Mesothelial cell of epicardium (in vitro differentiated cells): ENCODE measurements at places on chromosomes 11 and 22. TPM values are rescaled to one million over a fixed set of nuclear protein-coding genes. Genes with fewer than 3 reads are reported as not detected.

DNA sequence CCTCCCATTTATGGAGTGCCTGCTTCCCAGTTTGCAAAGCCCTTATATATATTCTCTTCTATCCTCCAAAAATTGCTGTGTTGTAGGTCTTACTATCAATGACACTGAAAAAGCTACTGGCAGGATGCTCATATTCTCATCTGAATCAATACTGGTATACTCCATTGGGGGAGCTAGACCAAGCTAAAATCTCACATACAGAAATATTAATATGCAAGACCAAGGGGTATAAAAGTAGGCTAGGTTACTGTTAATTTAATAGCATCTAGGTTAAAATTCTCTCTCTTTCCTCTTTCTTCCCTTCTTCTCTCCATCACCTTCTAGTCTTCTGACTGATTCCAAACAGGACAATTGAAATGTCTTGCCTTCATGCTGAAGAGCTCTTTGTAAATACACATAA is 17.1 kb upstream of the BDNF start:
- H3K36me3 ChIP-seq = no peaks in the 10 kb centered on the region
- H3K4me3 ChIP-seq = peak overlapping the region; percentile 82
- H3K4me1 ChIP-seq = peaks cover 27% of the 10 kb centered on the region
- peaks cover 52% of the 10 kb centered on the region for H3K27me3 ChIP-seq
- no peak for DNase-seq
- H3K27ac ChIP-seq = no peak overlapping the region

DNA sequence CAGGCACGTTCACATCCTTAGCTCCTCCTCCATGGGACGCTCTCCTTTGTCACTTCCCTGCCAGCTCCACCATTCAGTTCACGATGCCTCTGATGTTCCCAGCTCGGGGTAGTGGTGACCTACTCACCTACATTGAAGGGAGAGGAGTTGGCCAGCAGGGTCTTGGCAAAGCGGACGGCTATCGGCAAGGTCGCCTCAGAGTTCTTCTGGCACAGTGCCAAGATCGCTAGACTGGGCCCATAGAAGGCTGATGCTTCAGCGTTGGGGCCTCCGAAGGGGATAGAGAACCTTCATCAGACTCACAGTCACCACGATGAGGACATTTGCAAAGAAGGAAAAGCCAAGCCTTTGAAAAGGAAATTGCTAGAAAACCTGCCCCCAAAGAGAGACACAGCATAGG is 3.0 kb downstream of the CBLIF start:
- no peaks in the 10 kb centered on the region for H3K36me3 ChIP-seq
- H3K4me3 ChIP-seq = no peak overlapping the region
- H3K27ac ChIP-seq = no peak overlapping the region
- no peaks in the 10 kb centered on the region for H3K4me1 ChIP-seq
- H3K27me3 ChIP-seq = no peaks in the 10 kb centered on the region

DNA sequence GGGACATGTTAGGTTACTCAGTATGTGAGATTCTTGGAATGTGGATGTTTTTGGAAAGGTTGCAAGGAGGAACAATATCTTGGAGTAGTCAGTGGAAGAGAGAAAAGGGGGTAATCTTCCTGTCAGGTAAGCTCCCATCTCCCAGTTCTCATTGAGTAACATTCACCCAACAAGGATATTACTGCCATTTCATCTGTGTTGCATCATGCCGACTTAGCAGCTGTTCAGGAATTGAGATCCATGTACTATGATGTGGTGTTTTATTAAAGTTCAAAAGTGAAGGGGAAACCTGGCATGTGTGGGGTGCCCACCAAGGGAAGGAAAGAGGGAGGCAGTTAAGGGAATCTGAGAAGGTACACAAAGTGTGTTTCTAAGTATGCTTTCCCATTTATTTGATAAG is 58.4 kb upstream of the RASSF10 start:
- H3K36me3 ChIP-seq = peaks cover 4% of the 10 kb centered on the region
- H3K27me3 ChIP-seq = peaks cover 1% of the 10 kb centered on the region
- peaks cover 2% of the 10 kb centered on the region for H3K4me1 ChIP-seq
- no peak for DNase-seq

DNA sequence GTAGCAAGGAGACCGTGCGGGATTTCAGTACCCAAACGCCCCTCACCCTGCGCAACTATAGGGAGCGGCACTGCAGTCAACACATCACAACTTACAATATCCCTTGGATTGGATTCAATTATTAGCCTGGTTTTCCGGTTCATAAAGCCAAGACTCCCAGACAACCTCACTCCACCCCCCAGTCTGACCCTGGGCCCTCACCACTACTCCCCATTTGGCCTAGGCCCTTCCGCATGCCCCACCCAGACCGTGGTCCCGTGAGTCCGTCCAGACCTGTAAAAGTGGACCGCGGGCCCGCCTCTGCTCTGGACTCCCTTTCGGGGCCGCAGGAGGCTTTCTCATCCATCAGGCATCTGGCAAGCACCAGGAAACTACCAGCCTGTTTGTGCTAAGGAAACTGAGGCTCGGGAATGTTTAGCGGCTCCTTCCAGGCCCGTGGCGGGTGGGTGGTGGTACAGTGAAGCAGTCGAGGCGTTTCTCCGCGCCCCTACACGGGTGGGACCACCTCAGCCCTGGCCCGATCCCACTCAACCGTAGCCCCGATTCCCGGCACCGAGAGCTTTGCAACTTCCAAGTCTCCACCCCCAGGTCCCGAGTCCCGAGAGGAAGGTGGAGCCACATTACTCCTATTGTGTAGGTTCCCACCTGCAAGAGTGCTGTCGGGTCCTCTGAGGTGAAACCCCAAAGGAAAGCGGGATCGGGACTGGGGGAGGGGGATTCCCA is 679 bp upstream of the DPP3 start:
- no peak for DNase-seq
- peak overlapping the region; percentile 95 for H3K4me3 ChIP-seq
- H3K27ac ChIP-seq = peak overlapping the region; percentile 97
- H3K27me3 ChIP-seq = no peaks in the 10 kb centered on the region
- peaks cover 12% of the 10 kb centered on the region for H3K4me1 ChIP-seq

DNA sequence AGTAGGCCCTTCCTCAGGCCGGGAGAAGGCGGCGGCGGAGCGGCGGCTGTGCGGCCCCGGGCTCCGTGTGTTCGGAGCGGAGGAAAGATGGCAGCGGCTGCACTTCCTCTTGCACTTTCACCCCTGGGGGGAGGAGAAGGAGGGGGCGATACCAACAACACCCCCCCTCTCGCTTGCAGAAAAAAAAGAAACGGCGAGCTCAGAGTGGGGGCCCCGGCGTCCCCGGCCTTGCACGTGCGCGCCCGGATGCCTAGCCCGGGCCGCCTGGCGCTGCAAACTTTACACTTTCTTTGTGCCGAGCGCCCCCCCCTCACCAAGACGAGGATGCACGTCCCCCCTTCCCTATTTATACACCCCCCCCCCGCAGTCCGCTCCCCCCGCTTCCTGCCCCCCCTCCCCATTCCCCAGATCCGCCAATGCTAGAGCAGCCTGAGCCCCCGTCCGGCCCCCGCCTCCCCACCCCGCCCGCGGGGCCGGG is at the start of gene PATZ1:
Gene PATZ1 (minus strand): TSS at position 92 of the 478 bp plus-strand sequence. CDS start 744 bp downstream, outside the sequence.
- peak; percentile 53 for DNase-seq
- peak within 1 kb of the TSS; percentile 96 for H3K27ac ChIP-seq
- no peaks in the 10 kb centered on the region for H3K27me3 ChIP-seq
- H3K4me1 ChIP-seq = peaks cover 49% of the 10 kb centered on the region
- peak within 1 kb of the TSS; percentile 79 for H3K4me3 ChIP-seq

Gene FLRT1
- 7.1 to 7.9 TPM (median 7.3 TPM) in 3 replicates for total RNA-seq

Gene PRODH
- 1.7 to 2.5 TPM (median 2.1 TPM) in 3 replicates for total RNA-seq

Gene MCM5
- total RNA-seq = 50.5 to 59.7 TPM (median 52.1 TPM) in 3 replicates

Gene OR56B4
- total RNA-seq = not detected in 3 replicates
